Stimulated activated CD8-positive, alpha-beta memory T cell treated with anti-CD3 and anti-CD28 coated beads, Interleukin-7, amount 100 ng/mL, for 24 hours (primary cell): ENCODE measurements at places on chromosomes 1 and 21.

DNA sequence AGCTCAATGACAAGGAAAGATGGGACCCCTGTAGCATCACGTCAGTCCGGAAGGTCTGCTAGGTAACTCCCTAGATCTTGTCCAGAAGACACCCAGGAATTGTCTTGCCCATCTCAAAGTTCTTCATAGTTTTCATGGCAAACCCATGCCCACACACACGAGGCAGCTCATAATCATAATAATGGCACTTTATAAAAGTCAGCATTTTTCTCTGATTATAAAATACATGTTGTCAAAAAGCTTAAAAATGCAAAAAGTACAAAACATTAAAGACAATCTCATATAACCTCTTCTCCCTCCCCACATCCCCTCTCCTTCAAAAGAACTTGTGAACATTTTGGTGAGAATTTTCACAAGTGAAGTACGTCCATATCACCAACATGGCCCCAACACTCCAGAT, 30.8 kb downstream of the EPHX1 start:
- no peak for DNase-seq

DNA sequence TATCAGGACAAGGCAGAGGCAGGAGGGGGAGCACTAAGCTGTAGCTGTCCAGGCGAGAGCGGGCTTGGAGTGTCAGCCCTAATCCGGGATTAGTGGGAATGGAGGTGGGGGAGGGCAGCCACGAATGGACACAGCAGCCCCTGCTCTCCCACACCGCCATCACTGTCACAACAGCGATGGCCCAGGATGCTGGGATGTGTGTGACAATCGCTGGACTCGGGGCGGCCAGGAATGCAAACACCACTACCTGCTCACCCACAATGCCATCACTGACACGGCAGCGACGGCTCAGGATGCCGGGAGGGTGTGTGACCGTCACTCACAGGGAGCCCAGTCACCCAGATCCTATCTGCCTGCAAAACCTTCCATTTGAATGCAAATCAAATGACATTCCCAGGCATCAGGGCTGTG, 2.9 kb downstream of the C2CD2 start:
- no peak for DNase-seq

DNA sequence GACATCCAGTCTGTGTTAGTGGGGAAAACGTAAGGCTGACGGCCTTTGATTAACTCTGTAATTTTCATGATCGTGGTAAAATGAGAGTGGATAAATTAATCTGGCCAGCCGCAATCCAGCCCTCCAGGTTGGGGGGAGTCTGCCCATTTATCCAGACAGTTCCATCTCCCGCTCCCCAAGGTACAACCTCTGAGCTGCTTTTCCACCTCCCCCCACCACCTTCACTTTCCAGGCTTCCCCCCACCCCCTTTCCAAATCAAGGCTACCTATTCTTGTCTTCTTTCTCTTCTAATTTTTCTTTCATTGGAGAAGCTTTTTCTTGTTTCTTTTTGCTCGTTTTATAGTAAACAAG, 6.0 kb downstream of the MIER1 start:
- no peak for DNase-seq

- no peak for DNase-seq
Measured at GRCh38 chr1:183365093-183365492, 53.1 kb downstream of the NMNAT2 start.

DNA sequence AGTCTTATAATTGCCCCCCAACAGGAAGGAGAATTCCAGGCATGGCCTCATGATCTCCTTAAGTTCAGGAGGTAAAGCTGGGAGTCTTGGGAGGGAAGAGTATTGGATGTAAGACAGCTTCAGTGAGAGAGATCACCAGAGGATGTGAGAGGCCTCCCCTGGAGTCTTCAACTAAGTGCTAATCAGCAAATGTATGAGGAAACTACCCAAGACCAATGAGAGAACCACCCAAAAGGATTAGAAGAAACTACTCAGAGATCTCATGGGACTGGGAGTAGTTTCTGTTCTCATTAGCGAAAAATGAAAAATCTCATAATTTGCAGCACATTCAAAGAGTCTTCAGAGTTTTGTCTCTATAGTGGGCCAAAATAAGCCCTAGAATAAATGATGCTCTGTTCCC, 36.6 kb upstream of the WNT2B start:
- DNase-seq, result no peak

DNA sequence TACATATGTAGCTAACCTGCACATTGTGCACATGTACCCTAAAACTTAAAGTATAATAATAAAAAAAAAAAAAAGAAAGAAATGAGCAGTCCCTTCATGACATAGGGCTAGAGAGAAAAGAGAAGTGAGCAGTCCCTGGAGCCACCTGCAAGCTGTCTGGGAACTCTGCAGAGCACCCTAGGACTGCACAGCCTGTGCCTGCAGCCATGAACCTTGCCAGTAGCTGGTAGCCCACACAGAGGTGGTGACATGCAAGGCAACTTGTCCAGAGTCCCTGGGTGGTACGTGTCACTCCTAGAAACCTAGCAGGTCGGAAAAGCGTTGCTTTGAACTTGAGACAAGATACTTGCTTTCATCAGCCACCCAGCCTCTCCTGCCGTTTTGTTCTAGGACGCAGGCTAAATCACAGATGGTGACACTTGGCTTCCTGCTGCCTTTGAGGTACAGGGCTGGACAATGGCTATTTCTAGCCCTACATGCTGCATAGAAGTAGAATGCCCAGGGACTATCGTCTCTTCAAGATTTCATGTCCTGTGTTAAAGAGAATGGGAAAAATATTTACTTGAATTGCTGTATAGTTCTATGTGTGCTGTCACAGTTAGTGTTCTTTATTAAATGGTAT, 260.9 kb downstream of the LTN1 start:
- DNase-seq, result no peak

DNA sequence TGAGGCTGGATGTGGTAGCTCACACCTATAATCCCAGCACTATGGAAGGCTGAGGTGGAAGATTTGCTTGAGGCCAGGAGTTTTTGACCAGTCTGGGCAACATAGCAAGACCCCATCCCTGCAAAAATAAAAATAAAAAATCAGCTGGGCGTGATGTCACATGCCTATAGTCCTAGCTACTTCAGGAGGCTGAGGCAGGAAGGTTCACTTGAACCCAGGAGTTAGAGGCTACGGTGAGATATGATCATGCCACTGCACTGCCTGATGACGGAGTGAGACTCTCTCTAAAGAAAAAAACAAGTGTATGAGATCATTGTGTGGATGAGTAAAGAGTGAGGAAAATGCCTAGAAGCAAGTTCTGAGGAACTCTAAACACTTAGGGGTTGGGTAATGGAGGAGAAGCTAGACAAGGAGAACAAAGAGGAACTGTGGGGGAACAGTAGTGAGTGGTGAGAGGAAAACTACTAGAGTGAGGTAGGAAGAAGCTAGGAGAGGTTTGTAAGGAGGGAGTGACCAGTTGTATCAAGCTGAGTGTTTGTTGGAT, 17.0 kb downstream of the CLIC4 start:
- DNase-seq, result no peak

DNA sequence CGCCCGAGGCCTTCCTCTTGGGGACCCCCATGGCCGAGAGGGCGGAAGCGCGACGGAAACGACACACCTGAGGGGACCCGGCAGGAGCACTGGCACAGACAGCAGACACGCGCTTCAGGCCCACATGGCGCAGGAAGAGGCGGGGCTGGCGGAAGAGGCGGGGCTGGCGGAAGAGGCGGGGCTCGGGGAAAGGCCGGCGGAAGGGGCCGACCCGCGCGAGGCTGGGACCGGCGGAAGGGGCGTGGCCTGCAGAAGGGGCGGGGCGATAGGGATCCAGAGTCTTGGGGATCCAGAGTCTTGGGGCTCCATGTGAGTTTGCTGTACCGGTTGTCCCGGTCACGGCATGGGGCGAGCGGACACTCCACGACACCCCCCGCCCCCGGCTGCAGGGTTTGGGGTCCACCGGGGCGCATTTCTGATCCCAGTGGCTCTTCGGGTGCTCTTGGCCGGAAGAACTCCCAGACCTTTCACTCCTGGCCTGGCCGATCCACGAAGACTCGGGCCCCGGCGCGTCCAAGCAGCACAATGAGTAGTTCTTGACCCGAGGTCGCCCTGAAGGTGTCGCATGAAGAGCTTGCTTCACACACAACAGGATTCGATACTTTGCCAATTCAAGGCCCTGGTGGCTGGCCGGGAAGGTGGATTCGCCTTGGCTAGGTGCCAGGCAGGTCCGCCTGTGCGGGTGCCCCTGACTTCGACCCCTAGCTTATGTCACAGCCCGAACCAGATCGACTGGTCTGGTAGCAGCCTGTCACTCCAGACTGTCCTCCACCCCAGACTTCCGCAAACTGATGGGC, at the start of gene URB1:
Gene URB1, minus strand, starts transcription at position 133 of the 797 bp plus-strand sequence. Its CDS starts 102 bp downstream, at position 31.
- peak; percentile 96 for DNase-seq

DNA sequence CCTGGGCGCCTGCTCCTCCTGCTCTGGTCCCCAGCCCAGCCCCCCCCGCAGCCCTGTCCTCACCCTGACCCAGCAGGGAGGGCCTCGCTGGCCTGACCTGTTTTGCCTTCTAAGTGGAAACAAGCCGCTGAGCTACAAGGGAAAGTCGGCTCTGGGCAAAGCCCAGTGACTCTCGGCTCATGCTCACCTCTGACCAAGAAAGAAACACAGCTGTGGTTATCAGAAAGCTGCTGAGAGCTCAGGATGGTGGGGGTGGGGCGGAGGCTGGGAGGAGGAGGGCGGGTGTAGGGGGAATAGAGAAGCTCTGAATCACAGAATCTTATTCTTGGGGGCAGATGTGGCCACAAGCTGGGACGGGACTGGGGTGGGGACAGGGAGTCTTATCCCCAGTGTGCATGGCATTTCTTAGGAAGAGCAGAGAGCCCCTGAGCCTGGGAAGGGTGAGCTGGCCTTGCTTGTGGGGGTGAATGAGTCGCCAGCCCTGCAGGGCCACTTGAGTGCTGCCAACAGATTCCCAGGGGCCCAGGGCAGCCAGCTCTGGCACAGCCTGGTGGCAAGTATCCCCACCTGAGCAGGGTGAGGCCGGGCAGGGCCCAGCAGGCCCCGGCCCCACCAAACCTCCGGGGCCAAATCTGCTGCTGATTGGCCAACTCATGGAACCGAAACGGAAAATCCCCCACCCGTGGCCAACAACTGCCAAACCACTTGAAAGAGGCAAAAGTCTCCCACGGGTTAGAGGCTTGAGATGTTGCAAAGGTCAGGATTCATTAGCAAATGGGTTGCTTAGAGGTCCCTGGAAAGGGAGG, 120.6 kb downstream of the SPSB1 start:
- DNase-seq, result peak; percentile 50

DNA sequence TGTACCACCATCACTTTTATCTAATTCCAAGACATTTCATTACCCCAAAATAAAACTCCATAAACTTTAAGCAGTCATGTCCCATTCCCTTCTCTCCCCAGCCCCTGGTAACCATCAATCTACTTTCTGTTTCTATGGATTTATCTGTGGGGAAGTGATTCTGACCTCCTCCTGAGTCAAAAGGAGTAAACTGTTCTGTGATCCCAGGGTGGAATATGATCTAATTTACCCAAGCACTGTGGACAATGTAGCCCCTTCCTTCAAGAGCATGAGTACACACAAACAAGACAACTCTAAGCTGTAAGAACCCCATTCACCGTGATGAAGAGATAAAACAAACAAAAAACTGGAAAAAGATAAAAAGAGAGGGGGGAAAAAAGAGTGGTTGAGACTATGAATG, 77.9 kb downstream of the PLPP3 start:
- no peak for DNase-seq

DNA sequence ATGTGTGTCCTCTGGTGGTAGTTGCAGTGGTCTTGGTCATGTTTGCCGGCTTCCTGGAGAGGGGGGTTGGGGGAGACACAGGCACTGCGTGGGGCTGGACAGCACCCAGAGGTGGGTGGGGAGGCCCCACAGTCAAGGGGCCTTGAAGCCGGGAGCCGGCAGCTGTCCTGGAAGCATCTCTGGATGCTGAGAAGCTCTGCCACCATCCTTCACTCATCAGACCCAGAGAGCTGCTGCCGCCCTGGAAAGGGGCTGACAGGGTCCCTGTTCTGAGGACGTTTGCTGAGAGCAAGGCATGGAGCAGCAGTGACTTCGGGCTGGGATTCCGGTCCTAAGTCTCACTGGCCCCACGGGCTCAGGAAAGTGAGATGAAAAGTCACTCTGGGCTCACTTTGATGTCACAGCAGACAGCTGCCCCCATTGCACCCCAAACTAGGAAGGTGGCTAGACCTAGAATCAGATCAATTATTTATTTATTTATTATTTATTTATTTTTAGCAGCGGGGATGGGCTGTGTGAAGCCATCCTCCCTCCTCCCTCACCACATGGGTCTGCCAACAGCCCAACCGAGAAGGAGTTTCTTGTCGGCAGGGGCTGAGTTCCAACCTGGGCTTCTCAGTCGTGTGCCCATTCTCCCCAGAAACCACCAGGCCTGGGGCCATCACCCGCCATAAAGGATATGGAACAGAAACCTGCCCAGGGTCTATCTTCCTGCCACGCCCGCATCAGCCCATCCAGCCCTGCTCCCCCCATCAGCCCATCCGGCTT, 547.4 kb downstream of the PTPRU start:
- no peak for DNase-seq

DNA sequence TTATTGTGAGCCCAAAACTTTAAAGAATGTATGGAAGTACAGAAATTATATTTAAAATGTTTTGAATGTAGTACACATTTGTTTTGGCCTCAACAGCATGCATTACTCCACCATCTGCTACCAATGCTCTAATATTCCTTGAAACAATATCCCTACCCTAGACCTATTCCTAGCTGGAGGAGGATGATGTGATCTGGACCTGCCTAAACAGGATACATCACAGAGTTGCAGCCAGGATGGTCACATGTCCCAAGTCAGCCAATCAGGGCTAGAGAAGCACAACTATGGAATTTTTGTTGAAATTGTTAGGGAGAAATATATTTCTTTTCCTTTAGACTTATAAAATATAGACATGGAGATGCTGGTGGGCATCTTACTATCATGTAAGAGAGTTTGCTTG, 623.3 kb upstream of the NR5A2 start:
- DNase-seq, result no peak

GRCh38 chr1:233281711-233282581, 13.6 kb downstream of the PCNX2 start:
- DNase-seq, result no peak

DNA sequence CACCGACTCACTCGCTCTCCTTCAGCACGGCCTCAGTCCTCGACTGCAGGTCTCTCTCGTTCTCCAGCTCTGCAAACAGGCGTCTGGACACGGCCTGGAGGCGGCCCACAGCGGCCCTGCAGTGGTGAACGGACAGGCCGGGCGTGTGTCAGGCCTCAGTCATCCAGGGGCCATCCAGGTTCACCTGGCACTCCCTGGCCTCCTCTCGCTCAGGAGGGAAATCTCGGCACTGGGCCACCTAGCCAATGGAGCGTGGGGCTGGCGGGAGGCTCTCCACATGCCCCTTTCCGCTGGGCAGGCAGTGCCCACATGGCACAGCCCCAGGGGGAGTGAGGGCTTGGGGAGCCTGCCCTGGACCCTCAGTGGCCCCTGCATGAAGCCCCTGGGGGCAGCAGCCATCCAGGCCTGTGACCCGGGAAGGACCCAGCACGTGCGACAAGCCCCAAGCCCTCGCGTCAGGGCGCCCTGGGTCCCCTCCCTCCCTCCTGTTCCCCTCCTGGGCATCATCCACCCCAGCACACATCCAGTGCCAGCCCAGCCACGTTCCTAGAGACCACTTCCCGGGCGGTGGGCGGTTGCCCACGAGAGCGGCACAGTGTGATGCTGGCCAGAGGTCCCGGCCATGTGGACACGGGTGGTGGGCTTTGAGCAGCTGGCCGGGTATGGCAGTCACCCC, 18.1 kb downstream of the CFAP74 start:
- no peak for DNase-seq

GRCh38 chr1:65625528-65625927, 167.2 kb upstream of the PDE4B start:
- DNase-seq, result no peak

GRCh38 chr21:15453261-15453660, 276.5 kb upstream of the USP25 start:
- DNase-seq, result no peak
